ENCODE measurements at places on chromosomes 6 and 20.

DNA sequence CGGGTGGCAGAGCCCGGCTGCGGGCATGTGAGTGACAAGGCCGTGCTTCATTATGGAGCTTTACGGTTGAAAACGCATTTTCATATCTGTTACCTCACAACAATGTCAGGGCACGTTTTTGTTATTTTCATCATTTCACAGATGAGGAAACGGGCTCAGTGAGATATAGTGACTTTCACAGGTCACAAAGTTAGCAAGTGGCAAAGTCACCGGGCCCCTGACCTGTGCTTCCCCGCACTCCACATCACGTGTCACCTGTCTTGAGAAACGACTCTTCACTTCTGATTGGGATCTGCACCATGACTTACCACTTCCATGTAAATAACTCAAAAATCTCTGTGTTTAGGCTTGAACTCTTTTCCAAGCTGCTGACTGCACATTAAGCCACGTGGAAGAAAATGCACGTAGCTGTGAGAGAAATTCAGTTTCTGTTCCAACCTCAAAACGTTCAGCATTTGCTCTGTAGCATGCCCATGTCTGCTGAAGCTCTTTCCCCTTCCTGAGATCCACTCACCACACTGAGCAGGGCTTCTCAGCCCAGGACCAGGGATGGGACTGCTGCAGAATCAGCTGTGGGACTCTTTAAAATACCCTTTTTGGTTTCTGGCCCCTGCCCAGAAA lies 107.2 kb downstream of the ARMC2 start:
- no peak for DNase-seq

- DNase-seq: peak; percentile 6
Measured at GRCh38 chr6:32558426-32559057, 28.5 kb upstream of the HLA-DRB5 start.

DNA sequence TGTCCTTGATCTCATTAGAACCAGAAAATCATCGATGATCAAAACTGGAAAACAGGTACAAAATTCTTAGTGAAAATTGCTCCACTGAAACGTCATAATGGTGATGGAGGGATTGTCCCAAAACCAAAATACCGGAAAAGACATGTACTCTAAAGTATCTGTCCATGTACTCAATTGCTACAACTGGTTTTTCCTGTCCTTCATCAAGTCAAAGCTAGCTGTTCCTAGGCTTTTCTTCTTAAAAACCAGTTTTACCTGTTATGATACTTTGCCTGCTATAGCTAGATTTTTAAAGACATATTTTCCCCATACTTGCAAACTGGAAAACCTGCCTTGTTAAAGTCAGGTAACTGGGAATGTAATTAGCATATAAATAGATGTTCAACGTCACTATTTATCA lies 50.5 kb upstream of the LRRC1 start:
- DNase-seq: no peak

- DNase-seq: no peak
Measured at GRCh38 chr20:6081236-6081635, 27.4 kb upstream of the LRRN4 start.

DNA sequence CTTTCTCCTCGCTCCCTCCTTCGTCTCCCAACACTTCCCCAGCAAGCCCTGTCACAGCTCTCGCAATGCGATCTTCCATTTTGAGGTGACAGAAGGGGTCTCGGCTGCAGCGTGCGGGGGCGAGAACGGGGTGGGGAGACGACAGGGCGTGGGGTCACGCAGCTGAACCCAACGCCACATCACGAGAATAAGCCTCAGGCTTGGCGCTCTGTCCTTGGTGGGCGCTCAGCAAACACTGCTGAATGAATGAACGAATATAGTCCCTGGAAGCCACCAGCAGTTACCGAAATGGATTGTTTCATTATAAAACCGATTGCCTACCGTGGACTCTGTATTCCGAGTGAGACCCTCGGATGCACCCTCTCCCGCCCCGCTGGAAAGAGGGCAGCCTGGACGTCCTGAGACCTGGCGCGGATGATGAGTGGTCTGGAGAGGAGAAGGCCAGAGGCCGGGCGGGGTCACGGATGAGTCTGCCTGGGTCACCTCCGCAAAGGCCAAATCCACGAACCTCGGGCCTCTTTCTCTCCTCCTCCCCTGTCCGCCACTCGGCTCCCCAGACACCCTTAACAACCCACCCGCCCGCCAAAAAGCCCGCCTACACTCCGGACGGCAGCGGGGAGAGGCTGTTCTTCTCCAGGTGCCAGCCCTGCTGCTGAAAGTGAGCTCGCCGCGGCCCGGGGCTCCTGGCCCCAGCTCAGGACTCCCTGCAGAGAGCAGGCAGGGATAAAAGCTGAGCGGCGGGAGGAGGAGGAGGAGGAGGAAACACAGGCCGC lies 3.7 kb downstream of the NRN1 start:
- peak; percentile 45 for DNase-seq

GRCh38 chr6:159440349-159440748 lies 252.7 kb downstream of the SOD2 start:
- DNase-seq: no peak

DNA sequence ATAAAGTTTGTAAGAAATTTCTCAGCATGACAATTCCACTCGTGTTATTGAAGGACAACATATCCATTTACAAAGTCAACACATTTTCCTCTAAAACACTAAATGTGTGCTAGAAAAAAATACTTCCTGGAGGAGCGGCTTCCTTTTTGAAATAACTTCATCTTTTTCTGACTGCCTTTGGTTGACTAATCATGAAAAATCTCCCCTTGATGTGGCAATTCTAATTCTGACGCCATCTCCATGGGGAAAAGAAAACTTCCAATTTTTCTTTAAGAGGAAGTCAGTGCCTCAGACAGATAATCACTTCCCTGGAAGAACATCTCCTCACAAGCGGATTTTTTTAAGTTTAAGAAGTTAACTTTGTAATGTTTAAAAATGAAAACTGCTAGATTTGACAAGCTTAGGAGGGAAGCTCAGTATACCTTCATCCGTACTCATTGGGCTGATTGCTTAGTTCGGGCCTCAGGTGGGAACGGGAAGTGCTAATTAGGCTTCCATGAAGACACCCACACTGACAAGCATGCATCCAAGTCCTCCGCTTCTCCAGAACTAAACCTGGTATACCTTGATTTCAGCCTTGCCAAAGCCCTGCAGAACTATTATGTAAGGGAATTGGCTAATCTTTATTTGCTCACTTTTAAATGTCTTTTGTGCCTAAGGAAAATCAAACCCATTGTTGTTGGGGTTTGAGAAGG lies 35.1 kb upstream of the DUSP22 start:
- no peak for DNase-seq

DNA sequence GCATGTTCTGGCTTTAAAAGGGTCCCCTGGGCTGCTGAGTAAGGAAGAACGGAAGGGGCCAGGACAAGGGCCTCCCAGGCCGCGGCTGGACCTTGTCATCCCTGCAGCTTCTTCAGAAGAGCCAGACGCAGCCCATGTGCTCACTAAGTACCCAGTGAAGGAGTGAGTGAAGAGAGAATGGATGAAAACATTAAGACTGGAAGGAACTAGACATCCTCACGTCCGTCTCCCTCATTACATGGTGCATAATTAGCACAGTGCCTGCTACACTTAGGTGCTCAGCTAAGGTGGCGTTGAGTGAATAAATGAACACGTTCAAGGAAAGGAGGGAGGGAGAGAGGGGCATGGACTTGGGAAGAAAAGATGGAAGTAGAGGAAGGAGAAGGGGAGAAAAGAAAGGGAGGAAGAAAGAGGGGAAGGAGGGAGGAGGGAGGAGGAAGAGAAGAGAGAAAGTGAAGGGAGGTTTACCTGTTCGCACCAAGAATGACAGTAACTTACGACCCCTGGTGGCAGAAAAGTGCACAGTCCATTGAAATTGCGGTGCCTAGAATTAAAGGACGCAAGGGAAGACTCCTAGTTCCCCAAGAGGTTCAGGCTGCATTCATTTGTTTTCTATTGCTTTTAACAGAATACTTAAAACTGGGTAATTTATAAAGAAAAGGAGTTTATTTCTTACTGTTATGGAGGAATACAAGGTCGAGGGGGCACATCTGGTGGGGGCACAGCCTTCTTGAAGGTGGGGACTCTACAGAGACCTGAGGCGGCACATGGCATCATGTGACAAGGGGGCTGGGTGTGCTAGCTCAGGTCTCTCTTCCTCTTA lies 8.0 kb downstream of the TP53RK start:
- DNase-seq: peak; percentile 83

DNA sequence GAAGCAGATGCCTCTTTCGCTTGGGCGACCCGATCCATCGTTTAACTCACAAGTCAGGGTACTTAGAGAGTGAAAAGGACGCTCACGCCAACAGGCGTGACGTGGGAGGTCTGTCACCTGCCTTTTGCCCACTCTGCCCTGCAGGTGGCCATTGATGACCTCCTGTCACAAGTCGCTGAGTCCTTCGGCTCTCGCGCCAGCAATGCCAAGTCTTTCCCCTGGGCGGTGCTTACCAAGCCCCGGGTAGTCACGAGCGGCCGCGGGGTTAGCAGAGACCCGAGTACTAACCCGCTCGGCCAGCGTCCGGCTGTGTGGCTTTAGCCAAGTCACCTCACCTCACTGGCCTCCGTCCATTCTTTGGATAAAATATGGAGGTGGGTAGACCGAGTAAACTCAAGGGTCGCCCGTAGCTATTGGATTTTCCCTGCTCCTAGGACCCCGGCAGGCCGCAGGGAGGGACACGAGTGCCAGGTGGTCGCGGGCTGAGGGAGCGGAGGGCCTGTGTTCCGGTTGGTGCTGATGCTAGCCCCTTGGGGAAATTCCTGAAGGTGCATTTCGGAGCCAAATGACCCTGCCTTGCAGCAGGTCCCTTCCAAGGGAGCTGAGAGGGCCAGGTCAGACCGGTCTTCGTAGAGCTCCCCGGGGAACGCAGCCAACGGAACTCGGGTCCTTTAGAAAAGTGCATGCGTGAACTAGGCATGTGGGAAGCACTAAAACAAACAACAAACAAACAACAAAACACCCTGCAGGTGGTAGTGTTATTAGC lies 668 bp downstream of the PKIB start:
- DNase-seq: peak; percentile 45

DNA sequence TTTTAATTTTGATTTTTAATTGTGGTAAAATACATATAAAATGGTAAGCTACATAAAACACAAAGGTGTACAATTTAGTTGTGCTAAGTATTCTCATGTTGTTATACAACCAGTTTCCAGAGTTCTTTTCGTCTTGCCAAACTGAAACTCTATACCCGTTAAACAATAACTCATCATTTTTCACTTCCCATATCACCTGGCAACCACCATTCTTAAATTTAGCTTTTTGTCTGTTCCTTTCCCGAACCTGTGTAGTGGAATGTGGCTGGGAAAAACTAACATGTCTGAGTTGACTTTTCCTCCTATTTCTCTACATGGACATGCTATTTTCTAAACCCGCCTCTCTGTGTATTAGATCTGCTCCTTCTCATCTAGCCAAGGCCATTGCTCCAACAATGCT lies 27.6 kb downstream of the RPRD1B start:
- no peak for DNase-seq

GRCh38 chr20:55437798-55438415 lies 567.4 kb downstream of the CBLN4 start:
- DNase-seq: no peak

DNA sequence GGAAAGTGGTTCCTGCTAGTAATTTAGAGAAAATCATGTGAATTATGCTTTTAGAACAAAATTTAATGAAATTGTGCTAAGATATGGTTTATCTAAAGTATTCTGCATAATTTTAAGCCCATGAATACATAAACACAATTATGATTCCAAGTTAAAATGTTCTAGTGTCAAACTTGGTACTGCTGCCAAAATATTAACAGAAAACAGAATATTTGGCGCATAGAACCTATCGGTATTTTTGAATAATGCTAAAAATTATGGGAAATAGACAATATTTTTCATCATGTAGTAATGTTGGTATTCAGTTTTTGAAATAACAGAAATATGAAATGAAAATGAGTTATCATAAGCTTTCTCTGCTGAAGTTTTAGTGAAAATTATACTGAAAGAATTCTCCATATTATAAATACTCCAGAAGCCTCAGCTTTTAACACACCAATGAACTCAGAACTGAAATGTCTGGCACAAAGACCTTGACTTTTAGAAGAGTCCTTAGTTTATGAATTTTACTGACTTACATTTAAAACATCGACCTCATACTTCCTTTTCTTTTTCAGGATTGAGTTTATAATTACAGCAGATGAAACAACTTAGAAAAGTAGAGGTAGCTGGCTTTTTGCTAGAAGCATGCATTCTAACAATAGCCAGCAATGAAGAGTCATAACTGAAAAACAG lies 1192.3 kb upstream of the GJE1 start:
- no peak for DNase-seq

DNA sequence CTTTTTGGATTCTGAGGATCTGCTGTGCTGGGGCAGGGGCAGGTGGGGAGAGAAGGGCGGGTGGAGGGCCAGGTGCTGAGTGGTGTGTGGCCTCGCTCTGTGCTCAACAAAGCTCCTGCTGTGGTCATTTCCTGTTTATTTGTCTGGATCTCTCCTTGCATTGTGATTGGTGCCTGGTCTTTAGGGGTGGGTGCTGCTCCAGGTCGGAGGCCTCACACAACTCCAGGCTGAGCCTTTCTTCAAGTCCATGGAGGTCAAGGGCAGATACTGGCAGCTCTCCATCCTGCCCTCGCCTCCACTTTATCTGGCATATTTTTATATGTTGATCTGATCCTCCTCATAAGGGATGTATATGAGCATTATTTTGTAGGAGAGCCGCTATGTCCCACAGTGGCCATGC lies 36.2 kb downstream of the HLA-F start:
- DNase-seq: no peak

DNA sequence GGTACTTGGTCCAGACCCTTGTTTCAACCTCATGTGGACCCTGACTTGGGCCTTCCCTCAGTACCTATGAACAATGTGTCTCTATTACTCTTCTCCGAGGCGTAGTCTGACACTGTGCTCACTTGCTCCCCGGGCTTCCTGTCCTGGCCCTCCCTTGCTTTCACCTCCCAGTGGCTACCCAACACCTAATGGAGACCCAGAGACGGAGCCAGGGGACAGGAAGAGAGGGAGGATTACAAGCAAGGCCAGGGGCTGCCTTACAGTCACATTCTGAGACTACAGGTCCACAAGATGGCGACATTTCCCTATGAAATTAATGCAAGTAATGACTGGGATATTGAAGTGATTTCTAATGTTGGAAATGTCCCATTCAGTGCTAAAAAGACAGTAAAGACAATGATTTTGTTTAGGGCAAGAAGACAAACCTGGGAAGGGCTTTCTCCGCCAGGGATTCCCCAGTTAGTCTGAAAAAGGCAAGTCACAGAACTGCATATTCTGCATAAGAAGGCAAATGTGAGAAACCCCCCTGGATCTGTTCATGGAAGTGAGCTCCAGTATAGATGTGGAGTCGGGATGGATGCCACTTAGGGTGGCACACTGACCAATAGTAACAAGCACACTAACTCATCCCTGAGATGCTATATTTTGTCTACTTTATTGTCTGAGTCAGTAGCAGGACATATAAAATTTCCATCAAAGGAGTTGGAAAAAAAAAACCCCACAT lies 44.0 kb upstream of the ZBTB24 start:
- peak; percentile 66 for DNase-seq

DNA sequence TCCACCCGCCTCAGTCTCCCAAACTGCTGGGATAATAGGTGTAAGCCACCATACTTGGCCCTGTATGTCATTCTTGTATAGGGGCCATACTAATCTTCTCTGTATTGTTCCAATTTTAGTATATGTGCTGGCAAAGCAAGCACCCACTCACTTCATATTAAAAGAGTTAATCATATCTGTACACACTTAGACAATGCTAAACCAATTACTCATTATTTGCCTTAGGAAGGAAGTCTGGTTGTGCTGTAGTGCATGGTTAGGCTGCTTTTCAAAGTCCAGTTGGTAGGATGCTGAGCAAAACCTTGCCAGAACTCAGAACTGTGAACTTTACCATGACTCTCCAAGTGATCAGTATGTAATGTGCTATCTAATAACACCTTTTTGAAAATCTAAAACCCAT lies 88.6 kb downstream of the LIN28B start:
- DNase-seq: no peak

GRCh38 chr6:152636021-152636608 lies 1.0 kb downstream of the SYNE1 start:
- peak; percentile 8 for DNase-seq
